ENCODE measurements at places on chromosomes 2 and 18.

- no peak for DNase-seq
Observed at GRCh38 chr2:233519787-233520611, 46.6 kb downstream of the USP40 start.

DNA sequence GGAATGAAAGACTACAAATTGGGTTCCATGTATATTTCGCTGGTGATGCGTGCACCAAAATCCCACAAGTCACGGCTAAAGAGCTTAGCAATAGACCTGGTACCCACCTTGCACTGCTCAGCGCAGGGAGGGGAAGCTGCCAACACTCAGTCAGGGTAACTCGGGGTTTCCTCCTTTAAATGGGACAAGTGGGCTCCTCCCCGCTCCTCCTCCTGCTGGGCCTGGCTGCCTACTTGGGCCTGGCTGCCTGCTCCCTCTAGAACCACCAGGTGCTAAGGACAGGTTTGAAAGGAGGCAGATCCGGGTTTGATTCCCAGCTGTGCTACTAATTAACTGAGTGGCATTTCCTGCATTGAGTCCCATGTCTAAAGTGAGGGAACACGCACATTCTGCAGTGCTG lies 23.4 kb downstream of the MYO7B start:
- no peak for DNase-seq

GRCh38 chr2:20633794-20634506 lies 16.9 kb downstream of the HS1BP3 start:
- DNase-seq, result no peak

GRCh38 chr2:7588295-7588694 lies 671.1 kb downstream of the RNF144A start:
- DNase-seq, result no peak

DNA sequence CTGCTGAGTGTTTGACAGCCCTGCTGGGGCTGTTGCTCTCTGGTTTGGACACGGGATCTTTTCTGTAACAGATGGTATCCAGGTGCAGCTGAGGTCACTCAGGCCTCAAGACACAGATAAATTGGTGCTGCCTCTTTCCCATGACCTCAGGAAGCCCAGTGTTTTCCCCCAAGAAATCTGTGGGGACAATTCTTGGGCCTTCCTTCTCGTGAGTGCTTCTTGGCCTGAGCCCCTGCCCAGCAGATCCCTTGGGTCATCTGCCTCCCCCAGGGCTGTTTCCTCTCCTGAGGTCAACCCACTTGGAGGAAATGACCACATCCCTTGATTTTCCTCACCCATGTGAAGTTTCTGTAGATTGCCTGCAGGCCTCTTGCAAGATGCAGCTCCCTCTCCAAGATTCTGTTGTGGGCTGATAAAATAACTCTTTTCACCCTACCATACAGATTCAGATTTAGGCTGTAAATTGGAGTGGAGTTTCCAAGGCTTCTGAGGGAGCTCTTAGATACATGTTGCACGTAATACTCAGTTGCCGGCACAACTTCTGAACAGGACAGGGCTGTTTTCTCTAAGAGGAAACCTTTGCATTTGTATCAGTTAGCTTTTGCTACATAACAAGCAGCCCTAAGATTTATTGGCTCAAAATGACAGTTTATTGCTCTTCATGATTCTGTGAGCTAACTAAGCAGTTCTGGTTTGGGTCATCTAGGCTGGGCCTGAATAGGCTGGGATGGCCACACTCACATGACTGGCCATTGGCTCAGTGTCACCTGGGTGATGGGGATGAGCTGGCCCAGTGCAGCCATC lies 13.1 kb downstream of the ZAP70 start:
- no peak for DNase-seq

DNA sequence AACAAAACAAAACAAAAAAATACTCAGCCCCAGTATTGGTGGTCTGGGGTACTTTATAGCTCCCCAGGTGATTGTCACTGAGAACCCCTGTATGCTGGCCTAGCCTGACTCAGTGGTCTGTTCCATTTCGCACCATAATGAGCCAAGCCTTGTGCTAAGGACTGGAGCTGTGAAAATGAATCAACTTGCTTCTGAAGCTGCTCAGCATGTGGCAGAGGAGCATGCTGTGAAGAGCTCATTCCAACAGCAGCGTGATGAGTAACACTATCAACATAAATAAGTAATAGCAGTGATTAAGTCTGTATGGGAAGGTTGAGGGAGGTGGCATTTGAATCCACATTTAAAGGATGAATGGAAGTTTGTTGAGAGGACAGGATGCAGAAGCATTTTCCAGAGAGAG lies 67.2 kb upstream of the ATL2 start:
- DNase-seq, result no peak

DNA sequence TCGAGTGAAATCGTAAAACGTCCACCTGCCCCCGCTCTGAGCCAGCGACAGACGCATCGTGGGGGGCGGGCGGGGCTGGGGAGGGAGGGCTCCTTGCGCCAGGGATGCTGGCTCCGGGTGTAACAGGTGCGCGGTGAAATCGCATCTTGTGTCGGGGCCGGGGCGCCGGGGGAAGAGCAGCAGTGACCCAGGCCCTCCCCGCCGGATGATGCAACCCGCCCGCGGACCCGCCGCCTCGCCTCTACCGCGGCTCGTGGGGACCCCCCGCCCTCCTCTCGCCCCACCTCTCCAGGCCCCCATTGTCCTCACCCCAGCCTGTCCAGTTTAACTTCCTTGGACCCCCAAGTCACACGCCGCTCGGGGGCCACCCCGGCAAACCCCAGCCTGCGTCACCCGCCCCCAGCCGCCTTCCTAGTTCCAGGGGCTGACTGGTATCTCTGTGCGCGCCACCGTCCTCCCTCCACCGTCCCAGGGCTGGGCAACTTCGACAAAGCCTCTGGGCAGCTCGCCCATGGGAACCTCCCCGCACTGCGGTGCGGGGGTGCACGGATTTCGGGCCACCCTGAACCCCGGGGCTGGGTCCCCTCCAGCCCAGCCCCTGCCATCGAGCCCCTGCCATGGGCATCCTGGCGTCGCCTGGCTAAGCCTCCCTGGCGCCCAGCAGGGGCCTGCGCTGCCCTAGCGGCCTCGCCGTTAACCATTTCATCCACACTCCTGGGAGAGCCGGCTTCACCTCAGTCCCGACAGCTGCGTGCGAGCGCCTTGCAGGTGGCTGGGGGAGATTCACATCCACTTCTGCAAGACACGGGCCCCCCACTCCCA lies 799 bp upstream of the KIF1A start:
- no peak for DNase-seq

- no peak for DNase-seq
Observed at GRCh38 chr2:167832868-167833287, 414.5 kb downstream of the STK39 start.

GRCh38 chr2:21358976-21359375 lies 235.2 kb downstream of the TDRD15 start:
- no peak for DNase-seq

GRCh38 chr2:239882331-239882732 lies 142.8 kb downstream of the NDUFA10 start:
- DNase-seq, result peak; percentile 29

GRCh38 chr18:13653746-13654433 lies 72.5 kb downstream of the FAM210A start:
- no peak for DNase-seq

DNA sequence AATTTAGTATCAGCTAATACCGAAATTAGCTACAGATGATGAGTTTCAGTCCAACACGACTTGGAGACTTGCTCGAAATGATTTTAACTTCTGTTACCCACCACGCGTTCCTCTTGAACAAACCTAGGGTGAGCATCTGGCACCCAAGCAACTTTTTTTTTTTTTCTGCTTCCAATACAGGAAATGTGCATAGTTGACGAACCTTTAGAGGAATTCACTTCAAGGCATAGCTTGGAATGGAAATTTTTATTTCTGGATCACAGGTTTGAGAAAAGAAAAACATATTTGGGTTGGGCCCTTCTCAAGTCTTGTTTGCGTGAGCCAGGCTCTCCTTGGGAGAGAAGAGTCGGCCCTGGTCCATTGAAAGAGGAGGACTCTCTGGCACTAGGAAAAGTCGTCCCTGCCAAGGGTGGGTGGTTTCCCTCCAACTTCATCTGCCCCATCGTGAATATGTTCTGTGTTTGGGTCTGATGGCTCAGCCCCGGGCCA lies 37.4 kb upstream of the RPL31 start:
- DNase-seq, result no peak

DNA sequence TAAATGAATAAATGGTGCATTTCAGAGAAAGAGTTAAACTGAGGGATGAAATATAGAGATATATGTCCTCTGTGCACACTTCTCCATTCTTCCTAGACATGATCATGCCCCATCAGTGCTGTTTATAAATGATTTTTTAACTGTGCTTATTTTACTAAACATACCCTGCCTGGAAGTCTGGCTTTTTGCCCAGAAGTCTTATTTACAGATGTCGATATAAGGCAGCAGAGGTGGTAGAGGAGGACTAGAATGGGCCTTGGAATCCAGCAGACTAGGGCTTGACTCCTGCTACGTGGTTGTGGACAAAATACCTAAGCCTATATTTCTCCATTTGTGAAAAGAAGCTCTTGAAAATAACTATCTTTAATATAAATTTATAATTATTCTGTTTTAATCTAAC lies 355.5 kb downstream of the RAD51AP2 start:
- DNase-seq, result no peak

DNA sequence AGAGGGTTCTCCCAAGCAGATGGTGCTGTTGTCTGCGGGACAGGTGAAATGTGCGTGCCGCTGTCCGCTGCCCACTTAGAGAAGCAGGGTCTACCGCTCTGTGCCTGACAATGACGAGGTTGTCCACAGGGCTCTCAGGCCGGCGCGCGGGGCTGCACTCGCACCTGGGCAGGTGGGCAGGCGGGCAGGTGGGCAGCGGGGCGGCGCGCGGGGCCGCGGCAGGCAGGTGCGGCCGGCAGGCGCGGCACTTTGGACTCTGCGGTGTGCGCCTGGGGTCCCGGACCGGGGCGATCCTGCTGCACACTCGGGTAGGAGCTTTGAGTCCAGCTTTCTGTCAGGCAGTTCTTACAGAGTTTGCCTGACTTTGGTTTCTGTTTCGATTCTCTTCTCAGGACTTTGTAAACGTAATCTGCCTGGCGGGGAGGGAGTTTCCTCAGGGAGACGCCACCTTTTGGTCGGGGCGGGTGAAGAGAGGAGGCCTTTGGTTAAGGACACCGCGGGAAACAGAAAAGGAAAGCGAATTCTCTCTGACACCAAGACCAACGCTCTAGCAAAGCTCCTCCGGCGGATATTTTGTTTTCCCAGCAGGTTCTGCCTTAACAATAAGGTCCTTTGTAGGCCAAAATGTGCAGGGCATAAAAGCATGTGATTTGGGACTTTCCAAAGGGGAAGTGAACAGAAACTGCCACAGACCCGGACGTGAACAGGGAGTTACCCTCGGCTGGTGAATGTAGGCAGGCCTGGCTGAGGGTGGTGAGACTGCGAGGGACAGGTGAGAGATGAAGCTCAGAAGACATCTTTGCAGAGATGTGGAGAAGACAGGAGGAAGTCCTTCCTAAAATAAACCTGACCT lies at the start of gene IFIH1:
Gene IFIH1 (minus strand): TSS at position 357 of the 853 bp plus-strand sequence. CDS start 377 bp downstream, outside the sequence.
- DNase-seq, result peak; percentile 36

DNA sequence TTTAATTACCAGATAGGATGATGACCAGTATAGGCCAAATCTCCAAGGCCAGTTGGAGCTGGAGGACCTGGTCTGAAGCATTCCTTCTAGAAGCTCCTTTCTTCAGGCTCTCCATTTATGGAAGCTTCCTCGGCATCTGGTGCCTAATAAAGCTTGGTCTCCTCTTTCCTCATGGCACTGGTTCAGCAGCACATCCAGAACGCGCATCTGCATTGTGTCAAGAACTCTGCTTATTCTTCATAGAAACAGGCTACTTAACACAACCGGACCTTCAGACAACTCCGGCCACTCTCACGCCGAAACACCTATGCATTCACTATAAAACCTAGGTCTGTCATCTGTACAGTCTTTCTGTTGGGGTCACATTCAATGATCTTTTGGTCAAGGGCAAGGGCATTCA lies 99.8 kb downstream of the COL6A3 start:
- no peak for DNase-seq

- DNase-seq, result no peak
Observed at GRCh38 chr2:100880730-100881129, 60.8 kb downstream of the NPAS2 start.

GRCh38 chr2:9060819-9061218 lies 57.3 kb upstream of the MBOAT2 start:
- no peak for DNase-seq

- no peak for DNase-seq
Observed at GRCh38 chr2:231163414-231164095, 34.9 kb upstream of the ARMC9 start.

DNA sequence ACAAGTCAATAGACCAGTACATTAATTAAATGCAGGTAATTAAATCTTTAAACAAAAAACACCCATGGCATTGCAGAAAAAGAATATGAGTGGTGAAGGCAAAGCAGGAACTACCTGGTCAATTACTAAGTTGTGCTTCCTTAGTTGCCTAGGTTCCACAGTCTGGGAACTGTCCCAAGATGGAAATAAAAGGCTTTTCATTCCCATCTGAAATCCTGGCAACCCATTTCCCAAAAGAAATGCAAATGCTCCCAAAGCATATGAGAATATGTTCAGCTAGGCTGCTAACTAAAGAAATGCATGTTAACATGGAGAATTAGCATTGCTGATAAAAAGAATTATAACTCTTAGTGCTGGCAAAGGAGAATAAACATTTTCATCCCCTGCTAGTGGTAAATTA lies 177.8 kb downstream of the TMEM163 start:
- no peak for DNase-seq

DNA sequence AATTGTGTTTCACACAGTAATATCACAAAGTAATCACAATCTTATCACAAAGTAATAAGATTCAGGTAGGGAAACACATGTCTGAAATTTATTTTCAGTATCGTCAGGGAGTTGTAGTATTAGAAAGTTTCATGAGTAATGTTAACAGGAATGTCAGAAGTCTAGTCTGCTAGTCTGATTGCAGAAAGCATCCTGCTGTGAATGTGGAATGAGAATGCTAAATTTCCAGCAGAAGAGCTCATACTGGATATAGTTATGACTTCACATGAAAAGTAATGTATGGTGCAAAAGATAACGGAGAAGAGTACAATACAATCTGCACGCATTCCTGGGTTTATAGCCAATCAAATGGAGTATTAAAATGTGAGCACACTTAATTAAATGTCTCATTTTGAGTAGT lies 494.7 kb upstream of the SETBP1 start:
- no peak for DNase-seq

DNA sequence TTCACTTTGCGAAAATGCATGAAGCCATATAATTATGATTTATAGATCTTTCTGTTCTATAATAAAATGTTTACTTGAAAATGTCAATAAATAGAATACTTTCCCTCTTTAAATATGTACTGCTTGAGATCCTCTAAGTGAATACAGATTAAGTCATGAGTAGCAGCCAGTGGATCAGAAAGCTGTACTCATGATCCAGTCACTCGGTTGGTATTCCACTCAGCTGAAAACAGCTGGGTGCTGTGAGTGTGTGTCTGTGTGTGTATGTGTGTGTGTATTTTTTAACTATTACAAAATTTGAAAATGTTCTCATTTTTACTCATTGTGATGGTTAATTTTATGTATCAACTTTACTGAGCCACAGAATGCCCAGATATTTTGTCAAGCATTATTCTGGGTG lies 141.6 kb upstream of the CYP26B1 start:
- no peak for DNase-seq

DNA sequence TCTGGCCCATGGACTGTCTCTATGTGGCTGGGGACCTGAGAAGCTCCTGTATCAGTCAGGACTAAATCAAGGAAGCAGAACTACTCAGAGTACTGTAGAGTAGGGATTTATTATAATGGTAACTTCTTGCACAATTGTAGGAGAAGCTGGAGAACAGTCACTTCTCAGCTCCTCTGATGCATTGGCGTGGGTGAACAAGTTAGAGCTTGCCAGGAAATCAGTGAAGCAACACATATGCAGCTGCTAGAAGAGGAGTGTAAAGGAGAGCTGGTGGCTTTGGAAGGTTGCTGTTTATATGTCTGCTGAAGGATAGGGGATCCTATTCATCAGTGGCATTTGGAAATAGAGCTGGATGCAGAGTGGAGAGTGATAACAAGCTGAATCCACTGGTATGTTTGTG lies 215.5 kb upstream of the CWC22 start:
- no peak for DNase-seq

All from stimulated activated CD4-positive, alpha-beta T cell treated with anti-CD3 and anti-CD28 coated beads, Interleukin-15, amount 100 ng/mL, for 1 hour (primary cell).